ENCODE measurements at places on chromosomes 16 and 17. TPM values are rescaled to one million over a fixed set of nuclear protein-coding genes. Genes with fewer than 3 reads are reported as not detected.

The TBX4 gene
- not detected for total RNA-seq

The GINS2 gene
- 0.25 TPM for total RNA-seq

The TBC1D3K gene
- total RNA-seq = not detected

The SNRNP25 gene
- 15.0 TPM for total RNA-seq

The KRT20 gene
- not detected for total RNA-seq

The GPRC5C gene
- 27.5 TPM for total RNA-seq

The KRT15 gene
- total RNA-seq = 931 TPM
